ENCODE measurements at places on chromosomes 16 and 17.

GRCh38 chr17:65515959-65516948, 45.2 kb downstream of the AXIN2 start:
- DNase-seq: no peak

DNA sequence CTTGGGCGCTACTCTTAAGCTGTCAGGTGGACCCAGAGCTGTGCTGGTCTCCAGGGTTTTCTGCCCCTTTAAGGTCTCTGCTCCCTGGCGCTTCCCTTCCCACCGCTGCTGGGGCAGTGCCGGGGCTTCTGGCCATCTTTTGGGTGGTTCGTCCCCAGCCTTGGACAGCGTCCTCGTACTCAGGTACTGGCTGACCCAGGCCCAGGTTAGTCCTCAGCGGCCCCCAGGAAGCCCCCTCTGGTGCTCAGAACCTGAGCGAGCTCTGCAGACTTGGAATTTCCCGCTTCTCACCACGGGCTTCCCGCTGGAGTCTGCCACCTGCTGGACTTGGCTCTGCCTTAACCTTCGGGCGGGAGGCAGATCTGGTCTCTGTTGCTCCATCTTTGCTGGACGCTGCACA, 94.1 kb upstream of the ZNF750 start:
- no peak for DNase-seq

DNA sequence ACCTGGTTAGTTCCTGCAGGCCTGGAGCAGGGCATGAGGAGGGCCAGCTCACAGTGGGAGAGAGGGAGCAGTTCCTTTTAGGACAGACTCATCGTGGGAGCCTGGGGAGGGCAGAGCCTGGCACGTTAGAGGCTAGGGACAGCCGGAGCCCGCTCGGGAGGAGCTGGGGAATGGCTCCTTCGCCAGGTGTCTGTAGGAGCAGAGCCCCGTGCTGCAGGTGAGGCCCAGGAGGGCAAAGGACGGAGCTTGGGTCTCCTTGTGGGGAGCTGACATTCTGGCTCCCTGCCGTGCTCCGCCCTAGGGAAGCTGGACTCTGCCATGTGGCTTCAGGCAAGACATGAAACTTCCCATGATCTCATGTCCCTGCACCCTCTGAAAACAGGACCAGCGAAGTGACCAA, 18.7 kb upstream of the MTSS2 start:
- no peak for DNase-seq

DNA sequence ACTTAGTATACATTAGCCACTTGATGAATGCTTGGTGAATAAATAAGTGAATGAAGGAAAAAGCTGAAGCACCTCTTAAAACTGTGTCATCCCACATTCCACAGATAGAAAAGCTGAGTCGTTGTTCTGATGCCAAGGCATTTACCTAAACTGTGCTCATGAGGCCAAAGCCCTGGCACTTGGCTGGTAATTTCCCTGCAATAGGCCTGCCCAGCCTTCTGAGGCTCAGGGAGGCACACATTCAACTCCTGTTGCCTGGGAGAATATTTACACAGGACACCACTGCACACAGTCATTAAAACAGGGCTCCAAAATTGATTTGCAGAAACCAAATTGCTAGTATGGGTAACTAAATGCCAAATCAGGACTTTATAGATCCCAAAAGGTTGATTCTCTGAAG, 333.0 kb upstream of the C16orf82 start:
- DNase-seq: no peak

GRCh38 chr17:44266402-44267164, 1.4 kb downstream of the SLC4A1 start:
- DNase-seq: no peak

All from COLO829 (cell line).